GM18507 (cell line): ENCODE measurements at places on chromosomes 2 and 18.

GRCh38 chr2:71452565-71452964 is 796 bp upstream of the DYSF start:
- DNase-seq = no peak

DNA sequence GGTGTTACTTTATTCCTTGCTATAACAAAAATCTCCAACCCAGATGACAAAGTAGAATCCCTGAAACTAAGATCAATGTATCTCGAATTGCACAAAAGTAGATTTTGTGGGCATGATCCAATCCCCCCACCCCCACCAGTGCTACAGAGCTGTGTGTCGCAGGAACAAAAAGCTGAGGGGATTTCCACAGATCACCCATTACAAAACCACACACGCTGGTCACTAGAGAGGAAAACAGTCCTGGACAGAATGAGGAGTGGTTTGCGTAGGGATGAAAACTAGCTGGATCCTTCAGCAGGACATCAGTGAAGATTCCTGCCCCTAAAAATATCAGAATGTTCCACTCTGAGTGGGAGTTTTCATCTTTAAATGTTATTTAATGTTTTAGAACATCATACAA is 165.3 kb upstream of the STK17B start:
- no peak for DNase-seq

DNA sequence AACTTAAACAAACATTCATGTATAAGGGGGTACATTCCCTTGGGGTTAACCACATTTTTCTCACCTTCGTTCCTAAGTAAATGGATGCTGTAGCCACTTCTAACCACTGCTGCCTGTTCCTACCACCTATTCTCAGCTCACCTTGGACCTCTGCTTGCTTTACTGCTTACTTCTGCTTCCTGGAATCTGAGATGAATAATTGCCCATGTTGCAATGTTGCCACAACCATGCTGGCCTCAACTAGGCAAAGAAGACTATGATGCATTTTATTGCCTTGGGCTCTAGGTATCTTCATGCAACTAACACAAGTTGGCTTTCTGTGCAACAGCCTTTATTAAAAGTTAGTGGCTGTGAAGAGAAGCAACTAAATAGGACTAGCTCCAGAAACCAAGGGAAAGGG is 106.3 kb upstream of the TCF4 start:
- no peak for DNase-seq

DNA sequence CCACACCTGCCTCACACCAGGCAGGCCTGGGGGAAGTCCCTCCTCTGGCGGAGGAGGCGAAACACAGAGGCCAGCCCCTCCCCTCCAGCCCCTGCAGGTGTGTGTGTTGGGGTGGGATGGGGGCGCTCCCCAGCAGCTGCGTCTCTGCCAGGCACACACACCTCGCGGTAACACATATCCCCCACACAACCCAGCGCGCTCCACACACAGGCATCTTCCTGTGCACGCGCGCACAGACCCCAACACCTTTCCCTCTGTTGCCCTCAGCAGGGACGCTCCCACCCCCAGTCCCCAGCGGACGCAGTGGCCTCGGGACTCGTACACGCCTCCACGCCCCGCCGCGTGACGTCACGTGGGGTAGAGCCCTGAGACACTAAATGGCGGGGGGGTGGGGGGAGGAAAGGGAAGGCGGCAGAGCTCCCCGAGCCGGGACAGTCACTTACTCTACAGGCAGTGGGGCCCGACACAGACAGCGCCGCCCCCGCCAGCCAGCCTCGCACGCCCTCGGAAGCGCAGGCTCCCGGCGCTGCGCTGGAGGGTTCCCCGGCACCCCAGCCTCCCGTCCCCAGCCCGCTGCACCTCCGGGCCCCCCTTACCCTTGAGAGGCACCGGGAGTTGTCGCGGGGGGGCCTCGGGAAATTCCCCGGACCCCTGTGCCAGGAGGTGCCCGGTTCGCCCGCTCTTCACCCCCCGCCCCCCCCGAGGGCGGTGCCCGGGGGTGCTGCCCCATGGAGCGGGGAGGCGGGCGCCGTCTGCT is at the start of gene WNT10A:
Gene WNT10A (plus strand): TSS at position 751 of the 757 bp plus-strand sequence. CDS start 144 bp downstream, outside the sequence.
- DNase-seq = no peak

- no peak for DNase-seq
These were observed 84.3 kb downstream of the EFEMP1 start for GRCh38 chr2:55839182-55839819.

DNA sequence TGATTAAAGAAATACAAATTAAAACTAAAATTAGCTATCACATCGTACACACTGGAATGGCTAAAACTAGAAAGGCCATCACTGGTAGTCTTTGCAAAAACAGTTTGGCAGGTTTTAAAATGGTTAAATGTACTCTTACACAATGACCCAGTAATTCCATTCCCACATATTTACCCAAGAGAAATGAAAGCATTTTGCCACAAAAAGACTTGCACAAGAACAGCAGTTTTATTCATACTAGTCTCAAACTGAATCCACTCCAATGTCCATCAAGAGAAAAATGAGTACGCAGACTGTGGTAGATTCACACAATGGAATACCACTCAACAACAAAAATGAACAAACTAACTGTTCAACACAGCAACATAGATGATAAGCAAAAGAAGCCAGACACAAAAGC is 29.1 kb downstream of the SP140L start:
- DNase-seq = no peak

DNA sequence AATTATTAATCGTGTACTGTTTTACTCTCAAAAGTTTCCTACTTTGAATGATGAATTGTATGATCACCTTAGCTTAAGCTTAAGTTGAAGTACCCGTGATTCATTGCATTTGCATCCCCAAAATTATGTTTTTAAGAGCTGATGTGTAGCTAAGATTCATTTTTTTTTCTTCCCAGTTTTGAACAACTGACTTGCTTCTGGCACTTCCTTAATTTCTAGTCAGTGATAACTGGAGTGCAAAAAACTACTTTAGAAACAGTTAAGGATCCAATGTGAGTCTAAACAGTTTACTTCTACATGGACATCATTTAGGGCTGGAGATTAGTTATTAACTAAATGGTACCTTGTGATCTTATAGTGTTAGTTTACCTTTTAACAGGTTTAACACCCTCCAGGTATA is 124.0 kb upstream of the CAVIN2 start:
- no peak for DNase-seq

DNA sequence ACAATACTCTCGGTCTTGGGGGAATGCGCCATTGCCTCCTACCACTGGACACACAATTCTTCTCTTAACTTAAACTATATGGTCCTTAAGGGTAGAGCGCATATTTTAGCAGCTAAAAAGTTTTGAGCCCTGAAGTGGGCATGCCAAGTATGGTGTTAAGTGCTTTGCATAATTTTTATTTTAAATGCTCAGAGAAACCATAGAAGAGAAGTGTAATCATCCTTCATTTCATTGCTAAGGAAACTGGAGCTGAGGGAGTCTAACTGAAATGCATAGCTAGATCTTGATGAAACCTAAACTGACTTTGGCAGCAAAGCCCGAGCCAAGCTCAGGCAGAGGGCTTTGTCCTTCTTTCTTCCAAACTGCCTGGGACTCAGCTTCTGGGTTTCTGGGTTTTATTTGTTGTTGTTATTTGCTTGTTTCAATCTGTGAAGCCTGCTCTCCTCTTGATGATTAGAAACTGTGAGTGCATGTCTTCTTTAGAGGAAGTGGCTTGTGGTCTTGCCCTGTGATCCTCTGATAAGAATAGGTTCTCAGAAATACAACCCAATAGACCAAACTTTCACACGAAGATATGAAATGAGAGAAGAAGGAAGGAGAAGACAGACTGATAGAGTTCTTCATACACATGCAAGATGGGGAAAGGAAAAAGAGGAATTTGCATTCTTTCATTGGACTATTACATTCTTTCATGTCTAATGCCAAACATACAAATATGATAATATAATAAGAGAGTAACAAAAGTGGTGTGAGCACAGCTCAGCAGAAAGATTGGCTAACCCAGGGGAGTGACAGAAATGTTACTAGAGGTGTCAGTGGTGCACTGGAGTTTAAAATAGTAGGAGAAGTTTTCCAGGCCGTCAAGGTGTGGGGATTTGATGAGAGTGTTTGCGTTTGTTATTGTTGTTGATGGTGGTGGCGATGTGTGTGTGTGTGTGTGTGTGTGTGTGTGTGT is 7.5 kb upstream of the RNF144A start:
- DNase-seq = no peak

GRCh38 chr2:241096979-241097378 is 5.1 kb downstream of the MTERF4 start:
- no peak for DNase-seq

DNA sequence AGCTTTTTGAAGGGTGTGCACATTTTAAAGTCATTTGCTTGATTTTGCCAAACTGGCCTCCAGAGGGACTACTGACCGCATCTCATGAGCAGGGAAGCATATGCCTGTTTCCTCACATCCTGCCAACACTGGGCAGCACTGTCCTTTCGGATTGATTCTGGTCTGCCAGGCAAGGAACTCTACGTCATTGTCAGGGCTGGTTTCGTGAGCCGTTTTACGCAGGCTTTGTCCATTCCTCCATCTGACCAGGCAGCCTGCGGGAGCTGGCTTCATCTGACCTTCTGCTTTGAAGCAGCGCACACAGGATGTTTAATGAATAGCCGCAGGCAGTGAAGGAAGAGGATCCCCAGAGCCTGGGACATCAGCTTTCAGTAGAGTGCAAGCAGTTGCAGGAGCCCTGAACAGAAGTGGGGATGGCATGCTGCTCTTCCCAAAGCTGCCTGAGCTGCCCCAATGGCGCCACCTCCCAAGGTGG is 46.3 kb upstream of the SEMA4C start:
- DNase-seq = no peak

GRCh38 chr2:54628418-54628817 is 95.0 kb upstream of the EML6 start:
- DNase-seq = no peak

DNA sequence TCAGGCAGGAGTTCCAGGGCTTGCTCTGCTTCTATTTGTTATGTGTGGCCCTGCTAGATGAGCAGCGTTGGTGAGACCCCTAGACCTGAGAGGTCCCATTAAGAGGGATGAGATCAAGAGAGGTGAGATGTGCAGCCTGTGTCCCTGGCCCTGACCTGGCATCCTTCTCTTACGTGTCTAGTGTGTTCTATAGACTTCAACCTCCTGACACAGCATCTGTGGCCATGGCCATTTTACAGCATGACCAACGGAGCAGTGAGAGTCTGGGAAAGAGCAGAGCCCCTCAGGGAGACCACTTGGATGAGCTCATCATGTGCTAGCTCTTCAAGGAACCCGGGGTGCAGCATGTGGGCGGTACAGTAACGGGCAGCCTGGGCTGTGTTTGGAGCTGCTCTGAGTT is 32.7 kb upstream of the ASPRV1 start:
- no peak for DNase-seq

GRCh38 chr2:168210895-168211570 is 36.4 kb downstream of the STK39 start:
- DNase-seq = no peak

DNA sequence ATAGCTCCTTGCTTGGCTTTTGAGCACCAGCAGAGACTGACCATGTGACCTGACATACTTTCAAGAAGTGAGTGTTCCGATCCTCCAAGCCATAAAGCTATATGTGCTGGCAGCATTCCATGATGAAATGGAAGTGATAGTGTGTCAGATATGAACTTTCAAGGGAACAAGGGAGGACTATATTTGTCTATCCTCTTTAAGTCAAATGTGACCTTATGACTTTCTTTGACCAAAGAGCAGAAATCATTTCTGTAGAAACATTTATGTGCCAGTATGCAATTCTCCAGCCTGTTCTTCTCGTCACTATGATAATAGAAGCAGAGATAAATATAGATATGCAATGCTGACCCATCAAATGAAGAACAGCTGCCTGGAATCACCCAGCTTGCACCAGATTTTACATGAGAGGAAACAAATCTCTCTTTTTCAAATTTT is 14.4 kb downstream of the HYCC2 start:
- DNase-seq = no peak

GRCh38 chr2:60925994-60926740 is 44.8 kb downstream of the REL start:
- no peak for DNase-seq

- no peak for DNase-seq
These were observed 16.7 kb downstream of the ZEB2 start for GRCh38 chr2:144503242-144503641.

GRCh38 chr2:131148426-131148825 is 43.3 kb downstream of the PLEKHB2 start:
- DNase-seq = no peak

DNA sequence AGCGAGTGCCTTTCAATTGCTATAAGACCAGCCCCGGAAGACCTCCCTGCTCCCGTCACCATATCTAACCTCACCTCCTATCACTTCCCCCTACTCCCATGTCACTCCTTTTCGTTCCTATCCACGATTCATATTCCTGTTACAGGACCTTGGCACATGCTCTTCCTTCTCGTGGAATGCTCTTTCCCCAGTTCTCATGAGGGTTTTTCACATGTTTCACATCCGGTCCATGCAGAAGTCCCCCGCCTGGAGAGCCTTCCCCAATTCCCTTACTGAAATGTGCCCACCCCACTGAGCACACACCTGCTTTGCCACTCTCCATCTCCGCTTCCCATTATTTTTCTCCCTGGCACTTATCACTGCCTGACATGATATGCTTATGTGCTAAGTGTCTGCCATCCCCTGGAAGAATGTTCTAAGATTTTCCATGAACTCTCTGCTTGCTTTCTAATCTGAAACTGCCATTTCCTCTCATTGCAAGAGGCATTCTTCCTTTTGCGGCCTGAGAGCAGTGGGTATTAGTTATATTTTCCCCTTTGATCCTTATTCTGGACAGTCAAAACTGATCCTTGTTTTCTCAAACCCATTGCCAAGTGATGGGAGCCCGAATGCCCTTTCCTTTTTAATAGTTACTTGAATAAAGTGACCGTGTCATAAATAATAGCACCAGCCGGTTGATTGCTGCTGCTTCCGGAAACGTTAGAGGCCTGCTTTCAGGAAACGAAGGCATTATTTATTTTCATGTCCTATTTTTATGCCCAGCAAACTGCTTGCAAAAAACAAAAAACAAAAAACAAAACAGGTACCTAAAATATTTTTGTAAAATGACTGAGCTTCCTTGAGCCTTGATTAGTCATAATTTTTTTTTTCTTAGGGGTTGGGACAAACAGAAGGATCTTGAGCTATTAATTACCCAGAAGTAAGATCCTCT is 127.9 kb downstream of the ZNF532 start:
- no peak for DNase-seq

DNA sequence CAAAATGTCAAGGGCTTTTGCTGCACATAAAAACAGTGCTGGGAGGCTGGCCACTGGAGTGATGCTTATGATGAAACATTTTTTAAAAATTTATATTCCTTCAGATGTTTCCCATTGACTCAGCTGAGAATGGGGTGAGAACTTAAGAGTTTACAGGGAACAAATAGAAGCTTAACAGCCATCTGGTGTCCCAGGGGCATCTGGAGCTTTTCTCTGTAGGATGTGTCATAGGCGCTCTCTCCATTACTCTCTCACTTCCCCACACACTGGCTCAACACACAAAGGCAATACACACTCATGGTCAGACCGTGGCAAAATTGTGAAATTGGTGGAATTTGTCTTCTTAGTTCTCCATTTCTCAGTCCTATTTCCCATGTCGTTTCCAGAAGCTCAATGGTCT is 783.1 kb upstream of the LRRTM1 start:
- no peak for DNase-seq

- DNase-seq = no peak
These were observed 25.6 kb upstream of the CASP8 start for GRCh38 chr2:201234663-201235135.
